ENCODE measurements at places on chromosomes 3 and 15.

GRCh38 chr3:98765721-98766120 is 2.6 kb downstream of the ST3GAL6 start:
- no peak for DNase-seq

GRCh38 chr3:133895208-133896001 is at the start of gene RAB6B:
Gene RAB6B, minus strand, starts transcription at chr3:133895882. Its CDS starts 416 bp downstream, at chr3:133895466.
- peak; percentile 38 for DNase-seq

- no peak for DNase-seq
Measured at GRCh38 chr3:137259089-137259488, 301.3 kb downstream of the IL20RB start.

GRCh38 chr15:81653259-81653658 is 279.2 kb upstream of the TMC3 start:
- DNase-seq, result no peak
